T-cell (primary cell): ENCODE measurements at places on chromosomes 2 and 18. TPM values are rescaled to one million over a fixed set of nuclear protein-coding genes. Genes with fewer than 3 reads are reported as not detected.

DNA sequence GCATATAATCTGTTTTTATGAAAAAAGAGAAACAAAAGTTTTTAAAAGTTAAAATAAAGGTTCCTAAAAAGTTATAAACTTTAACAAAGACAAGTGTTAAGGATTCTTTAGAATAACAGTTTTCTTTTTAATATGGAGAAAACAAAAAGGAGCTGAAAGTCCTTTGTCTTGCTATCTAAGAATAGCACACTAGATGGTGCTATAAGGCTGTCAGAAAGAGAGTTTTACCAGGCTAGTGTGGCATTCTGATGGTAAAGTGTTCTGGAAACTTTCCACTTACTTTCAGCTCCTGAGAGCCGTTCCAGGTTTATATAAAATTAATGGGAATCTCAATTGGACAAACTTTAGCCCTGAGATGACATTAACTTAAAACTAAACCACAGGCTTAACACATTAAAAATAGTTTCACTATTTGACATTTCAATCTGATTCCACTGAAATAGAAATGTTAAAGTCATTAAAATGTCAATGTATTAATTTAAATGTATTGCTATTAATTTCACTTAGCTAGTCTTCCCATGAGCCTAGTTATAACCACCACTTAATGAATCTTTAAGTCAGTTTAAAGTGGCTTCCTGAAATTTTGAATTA, 3.7 kb downstream of the FBXO48 start:
- DNase-seq, result no peak

GRCh38 chr2:39631718-39632117, 34.0 kb upstream of the TMEM178A start:
- no peak for DNase-seq

DNA sequence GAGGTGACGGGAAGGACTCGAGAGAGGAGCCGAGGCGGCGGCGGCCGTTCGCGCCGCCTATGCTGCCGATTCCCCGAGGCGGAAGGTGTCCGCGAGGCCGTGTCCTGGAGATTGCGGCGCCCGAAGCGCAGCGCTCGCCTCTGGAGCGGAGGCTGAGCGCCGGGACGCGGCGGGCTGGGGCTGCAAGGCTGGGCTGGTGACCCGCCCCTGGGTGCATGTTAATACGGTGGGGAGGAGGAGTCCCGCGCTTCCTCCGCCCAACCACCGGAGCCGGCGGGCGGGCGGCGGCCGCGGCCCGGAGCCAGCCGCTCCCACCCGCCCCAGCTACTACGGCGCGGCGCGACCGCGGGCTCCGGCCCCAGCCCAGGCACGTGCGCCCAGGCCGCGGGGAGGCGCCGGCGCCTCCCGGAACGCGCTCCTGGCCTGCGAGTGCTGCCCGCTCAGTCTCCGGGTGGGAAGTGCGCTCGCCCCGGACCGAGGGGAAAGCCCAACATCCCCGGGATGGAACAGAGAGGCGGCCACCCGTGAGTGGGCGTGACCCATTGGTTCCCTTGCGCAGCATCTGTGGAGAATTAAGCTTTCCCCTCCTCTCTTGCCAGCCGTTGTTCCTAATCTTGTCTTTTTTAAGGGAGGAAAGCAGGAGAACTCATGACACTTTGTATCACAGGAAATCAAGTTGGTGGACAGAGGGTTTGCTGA, at the start of gene DLGAP1:
Gene DLGAP1 (minus strand): TSS at position 195 of the 699 bp plus-strand sequence.
- DNase-seq, result no peak

- DNase-seq, result no peak
These were observed 108.3 kb upstream of the NRP2 start for GRCh38 chr2:205574001-205574400.

Gene SRD5A2
- total RNA-seq, result not detected

- no peak for DNase-seq
These were observed 4.2 kb downstream of the TTC27 start for GRCh38 chr2:32632089-32632488.

Gene OSBPL1A
- 3.4 TPM for total RNA-seq

Gene CD28
- total RNA-seq, result 118 TPM

DNA sequence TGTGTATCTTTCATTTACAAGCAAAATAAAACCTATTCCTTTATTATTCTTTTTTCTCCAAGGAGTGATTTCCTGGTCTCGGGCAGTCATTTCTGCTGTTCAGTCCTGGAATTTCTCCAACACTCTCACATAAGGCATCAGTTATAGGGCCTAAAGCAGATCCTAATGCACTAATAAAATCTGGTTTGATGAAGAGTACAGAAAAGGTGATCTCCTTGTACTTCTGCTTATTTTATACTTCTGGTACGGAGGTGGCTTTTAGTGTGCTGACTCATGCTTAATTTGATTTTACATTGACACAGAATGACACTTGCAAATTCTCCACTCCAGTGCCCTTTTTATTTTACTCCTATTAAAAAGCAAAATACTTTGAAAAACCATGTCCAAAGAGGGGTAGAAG, 157.4 kb downstream of the DOK6 start:
- no peak for DNase-seq

DNA sequence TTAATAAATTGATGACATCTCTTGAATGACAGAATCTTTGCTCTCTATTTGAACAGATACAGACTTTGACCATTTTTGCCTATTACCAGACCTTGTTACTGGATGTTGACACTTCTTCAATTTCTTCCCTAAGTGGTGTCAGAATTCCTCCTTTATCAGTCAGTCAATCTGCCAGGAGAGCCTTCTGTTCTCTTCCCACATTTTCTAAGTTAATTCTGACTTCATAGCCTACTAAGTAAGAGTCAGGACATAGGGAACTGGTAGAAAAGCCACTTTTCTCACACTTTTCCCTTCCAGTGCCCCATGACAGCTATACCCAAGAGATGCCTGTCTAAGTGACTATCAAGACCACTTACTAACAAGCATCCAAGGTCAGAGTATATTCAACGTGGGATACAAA, 1187.5 kb upstream of the NXPH2 start:
- no peak for DNase-seq

Gene COL3A1
- total RNA-seq, result 2.0 TPM

Gene NEB
- total RNA-seq, result 0.91 TPM

GRCh38 chr18:59799383-59800015, 100.3 kb upstream of the PMAIP1 start:
- DNase-seq, result no peak

Gene PMAIP1
- total RNA-seq, result 81.5 TPM

Gene MYCN
- total RNA-seq, result 1.5 TPM

DNA sequence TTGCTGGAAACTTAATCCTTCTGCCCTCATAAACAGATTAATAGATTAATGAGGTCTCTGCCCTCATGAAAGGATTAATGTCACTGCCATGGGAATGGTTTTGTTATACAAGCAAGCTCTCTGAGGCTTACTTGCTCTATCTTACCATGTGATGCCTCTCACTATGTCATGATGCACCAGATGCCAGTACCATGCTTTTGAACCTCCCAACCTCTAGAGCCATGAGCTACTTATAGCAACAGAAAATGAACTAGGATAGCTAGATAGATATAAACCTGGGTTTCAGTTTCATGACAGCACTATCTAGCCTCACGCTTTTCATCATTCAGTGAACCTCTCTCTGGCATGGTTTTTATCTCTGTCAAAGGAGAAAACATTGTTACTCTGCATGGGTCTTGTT, 371.6 kb upstream of the LRP1B start:
- no peak for DNase-seq

DNA sequence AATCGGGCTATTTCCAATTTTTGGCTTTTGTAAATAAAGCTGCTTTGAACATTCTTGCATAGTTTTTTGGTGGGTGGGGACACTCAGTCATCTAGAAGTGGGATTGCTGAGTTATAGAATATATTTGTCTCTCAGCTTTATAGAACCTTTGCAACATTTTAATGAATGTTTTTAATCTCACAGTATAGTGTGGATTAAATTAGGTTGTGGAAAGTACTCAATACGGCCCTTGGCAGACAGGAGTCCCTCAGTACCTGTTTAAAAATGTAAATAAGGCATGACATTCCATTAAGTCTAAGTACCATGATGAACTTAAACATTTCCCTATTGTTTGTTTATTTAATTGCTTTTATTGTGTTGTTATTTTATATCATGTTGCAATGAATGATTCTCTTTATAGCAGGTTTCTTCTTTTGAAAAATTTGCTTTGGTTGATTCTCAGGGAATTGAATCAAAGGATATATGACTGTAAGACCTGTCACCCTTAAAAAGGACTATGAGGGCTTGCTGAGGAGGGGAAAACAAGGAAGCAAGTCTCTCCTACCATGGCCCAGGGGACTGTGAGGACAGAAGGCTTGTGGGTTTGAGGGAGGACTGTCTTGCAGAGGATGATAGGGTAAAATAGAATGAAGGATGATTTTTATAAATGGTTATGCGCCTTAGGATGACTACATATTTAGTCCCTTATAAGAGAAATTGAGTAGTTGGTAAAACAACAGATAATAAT, 165.1 kb downstream of the RPIA start:
- no peak for DNase-seq

- no peak for DNase-seq
These were observed 168.7 kb upstream of the AGAP1 start for GRCh38 chr2:235325151-235325550.

GRCh38 chr18:25112821-25113434, 239.0 kb downstream of the ZNF521 start:
- no peak for DNase-seq

Gene SERPINB4
- total RNA-seq, result not detected

- DNase-seq, result no peak
These were observed 292.9 kb upstream of the MYT1L start for GRCh38 chr2:2623939-2624338.

GRCh38 chr2:8740136-8740535, 58.3 kb downstream of the ID2 start:
- DNase-seq, result no peak

Gene CAPN13
- total RNA-seq, result not detected

GRCh38 chr2:103898561-103898960, 955.4 kb upstream of the POU3F3 start:
- no peak for DNase-seq

GRCh38 chr2:62868947-62869346, 163.4 kb downstream of the EHBP1 start:
- no peak for DNase-seq

GRCh38 chr2:42947809-42948600, 155.6 kb upstream of the HAAO start:
- DNase-seq, result no peak

Gene DRC1
- not detected for total RNA-seq

- no peak for DNase-seq
These were observed 17.2 kb downstream of the CNDP1 start for GRCh38 chr18:74551452-74551851.

DNA sequence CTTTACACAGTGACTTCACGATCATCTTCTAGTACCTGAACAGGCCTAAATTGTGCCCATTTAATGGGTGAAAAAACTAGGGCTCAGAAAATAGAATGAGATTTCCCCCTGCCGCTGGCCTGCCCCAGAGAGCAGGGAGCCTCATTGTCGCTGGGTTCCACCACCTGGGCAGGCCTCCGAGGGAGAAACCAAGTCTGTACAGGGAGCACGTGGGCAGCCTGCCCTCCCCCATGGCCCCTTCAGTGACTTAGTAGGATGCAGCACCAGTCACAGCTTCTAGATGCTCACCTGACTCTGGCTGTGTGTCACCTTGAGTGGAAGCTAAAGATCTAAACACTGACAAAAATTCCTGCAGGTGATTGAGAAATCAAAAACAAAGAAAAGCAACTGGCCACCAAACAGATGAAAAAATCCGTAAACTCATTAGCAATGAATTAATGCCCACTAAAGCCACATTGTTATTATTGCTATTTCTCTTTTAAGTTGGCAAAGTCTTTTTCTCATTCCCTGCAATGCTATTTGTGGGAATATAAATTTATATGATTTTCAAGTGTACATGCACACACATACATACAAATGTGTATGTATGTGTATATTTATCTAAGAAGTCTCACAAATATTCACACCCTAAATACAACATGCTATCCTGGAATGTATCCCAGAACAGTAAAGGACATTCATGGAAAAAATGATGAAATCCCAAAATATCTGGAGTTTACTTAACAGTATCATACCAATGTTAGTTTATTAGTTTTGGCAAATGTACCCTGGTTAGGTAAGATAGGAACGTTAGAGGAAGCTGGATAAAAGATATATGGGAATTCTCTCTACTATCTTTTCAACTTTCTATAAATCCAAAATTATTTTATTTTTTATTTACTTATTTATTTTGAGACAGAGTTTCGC, 18.7 kb upstream of the ASPRV1 start:
- DNase-seq, result no peak

- DNase-seq, result no peak
These were observed 19.1 kb downstream of the SCLY start for GRCh38 chr2:238079874-238080327.

- no peak for DNase-seq
These were observed 3.8 kb downstream of the TCF4 start for GRCh38 chr18:55584201-55584600.

- no peak for DNase-seq
These were observed 13.7 kb upstream of the NEU4 start for GRCh38 chr2:241795021-241795999.

GRCh38 chr2:141889788-141890187, 241.0 kb downstream of the LRP1B start:
- no peak for DNase-seq

DNA sequence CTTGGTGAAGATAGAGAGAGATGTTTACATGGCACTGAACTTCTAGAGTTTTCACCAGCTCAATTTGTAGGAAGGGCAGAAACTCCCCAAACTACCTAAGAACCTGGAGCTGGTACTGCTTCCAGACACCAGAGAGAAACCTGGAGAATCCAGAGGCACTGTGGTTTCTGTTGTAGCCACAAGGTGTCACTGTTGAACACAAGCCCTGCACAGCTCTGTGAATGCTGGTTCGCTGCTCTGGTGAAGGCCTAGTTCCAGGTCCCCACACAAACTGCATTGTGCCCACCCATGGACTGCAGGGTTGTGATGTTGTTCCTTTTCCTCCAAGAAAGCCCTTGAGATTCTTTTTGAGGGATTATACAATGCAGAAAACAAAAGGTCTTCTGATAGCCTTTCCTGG, 150.5 kb upstream of the HS6ST1 start:
- DNase-seq, result no peak

- DNase-seq, result no peak
These were observed 50.7 kb upstream of the HNRNPA3 start for GRCh38 chr2:177161741-177162460.

- no peak for DNase-seq
These were observed 28.2 kb downstream of the ACMSD start for GRCh38 chr2:134866498-134867099.

GRCh38 chr18:21307578-21307977, 65.5 kb downstream of the GREB1L start:
- no peak for DNase-seq

Gene LRATD1
- 0.06 TPM for total RNA-seq

DNA sequence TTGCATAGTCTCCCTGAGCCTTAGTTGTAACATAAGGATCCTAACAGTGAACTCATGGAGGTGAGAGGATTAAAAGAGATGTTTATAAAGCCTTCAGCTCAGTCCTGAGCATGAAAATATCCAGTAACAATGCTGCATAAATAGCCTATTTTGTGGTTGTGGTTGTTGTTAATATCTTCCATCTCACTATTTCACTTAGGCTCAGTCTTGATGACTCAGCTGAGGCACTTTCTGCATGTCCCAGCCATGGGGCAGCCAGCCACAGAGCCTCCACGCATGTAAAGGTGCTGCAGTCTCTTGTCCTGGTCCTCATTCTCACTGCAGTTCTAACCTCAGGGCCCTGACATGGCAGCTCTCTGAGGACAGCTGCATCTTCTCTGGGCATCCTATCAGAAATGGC, 218.8 kb upstream of the PKDCC start:
- DNase-seq, result no peak

Gene ATP8B1
- total RNA-seq, result not detected
